ENCODE measurements at places on chromosomes 4 and X.

DNA sequence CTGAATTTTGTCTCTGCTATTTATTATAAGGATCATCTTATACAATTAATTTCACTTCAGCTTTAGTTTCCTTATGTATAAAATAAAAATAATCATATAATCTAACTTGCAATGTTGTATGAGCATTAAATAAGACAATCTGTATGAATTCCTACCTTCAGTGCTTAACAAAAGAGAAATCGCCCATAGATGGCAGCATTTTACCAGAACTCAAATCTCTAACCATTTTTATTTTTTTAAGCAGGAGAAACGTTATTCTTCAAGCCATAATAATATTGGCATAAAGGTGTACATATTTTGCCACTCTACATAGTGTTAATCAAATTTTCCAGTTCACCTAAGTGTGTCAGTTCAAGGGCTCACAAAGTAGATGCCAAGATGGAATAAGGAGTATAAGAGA lies 78.8 kb downstream of the TMEM47 start:
- peak; percentile 37 for DNase-seq

- DNase-seq: no peak
Measured at GRCh38 chrX:136747003-136747986, 33.4 kb downstream of the ARHGEF6 start.

DNA sequence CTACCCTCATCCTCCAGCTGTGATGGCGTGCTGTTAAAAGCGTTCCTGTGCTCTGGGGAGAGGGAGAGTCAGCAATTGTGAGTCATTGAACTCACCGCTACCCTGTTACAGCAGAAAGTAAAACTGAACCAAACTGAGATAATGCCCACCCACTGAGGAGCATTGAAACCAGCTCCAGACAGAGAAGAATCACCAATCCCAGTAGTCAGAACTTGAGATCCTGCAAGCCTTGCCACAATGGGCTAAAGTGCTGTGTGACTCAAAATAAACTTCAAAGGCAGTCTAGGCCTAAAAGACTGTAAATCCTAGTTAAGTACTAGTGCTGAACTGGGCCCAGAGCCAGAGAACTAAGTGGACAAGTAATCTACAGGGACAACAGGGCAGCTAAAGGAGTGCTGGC lies 1394.2 kb upstream of the DIAPH2 start:
- DNase-seq: no peak

GRCh38 chrX:132433551-132433950 lies 55.3 kb downstream of the MBNL3 start:
- DNase-seq: no peak

GRCh38 chrX:43643662-43644061 lies 12.4 kb upstream of the MAOA start:
- DNase-seq: no peak

DNA sequence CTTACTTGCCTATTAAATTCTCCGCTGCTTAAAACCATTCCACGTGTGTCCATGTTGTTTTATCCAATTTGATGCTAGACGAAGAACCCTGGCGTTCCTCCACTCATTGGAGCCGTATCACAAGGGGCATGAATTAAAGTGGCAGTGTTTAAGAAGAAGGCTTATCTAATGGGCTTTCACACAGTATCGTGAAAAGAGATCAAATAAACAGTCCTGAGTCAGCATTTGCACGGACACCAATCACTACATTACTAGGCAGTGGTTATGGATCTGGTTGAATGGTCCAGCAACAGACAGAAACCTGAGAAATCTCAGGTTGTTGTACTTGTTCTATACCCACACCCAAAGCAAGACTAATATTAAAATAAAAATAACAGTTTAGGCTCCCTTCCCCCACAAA lies 671.6 kb downstream of the FAT4 start:
- DNase-seq: no peak

- no peak for DNase-seq
Measured at GRCh38 chr4:100190643-100191600, 654 bp upstream of the DDIT4L start.

DNA sequence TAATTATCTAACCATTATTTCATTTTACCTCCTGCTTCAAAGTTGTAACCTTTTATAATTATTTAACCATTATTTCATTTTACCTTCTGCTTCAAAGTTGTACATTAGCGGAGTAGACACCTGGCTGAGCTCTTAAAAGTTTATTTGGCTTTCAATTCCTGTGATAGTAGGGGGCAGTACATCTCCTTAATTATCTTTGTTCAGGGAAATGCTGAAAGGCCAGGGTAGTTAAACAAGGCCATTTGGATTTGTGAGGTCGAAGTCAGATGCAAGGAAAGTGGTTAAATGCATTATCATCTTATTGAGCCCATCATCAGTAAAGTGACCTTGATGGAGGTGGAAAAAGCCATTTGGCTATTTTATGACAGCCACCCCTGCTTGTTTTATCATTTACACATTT lies 210.6 kb downstream of the TENM3 start:
- no peak for DNase-seq

- DNase-seq: no peak
Measured at GRCh38 chrX:69101683-69102251, 63.5 kb downstream of the PJA1 start.

- DNase-seq: no peak
Measured at GRCh38 chr4:108159845-108160244, 8.9 kb downstream of the LEF1 start.

GRCh38 chr4:77652237-77652897 lies 46.7 kb downstream of the CXCL13 start:
- peak; percentile 95 for DNase-seq

DNA sequence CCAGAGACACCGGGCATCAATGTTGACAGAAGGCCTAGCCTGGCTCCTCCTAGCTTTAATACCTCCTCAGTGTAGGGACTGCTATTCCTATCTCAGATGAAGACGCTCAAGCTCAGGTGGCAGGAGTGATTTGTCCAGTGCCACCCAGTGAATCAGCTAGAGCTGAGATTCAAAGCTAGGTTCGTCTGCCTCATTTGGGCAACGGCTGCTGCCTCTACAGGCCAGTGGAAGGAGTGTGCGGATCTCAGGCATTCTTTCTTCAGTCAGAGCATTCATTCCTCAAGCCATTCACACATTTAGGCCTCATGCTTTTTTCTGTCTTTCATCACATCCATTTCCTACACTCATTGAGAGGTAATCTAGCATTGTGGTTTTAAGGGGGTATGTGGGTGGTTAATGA lies 7.3 kb downstream of the TSR2 start:
- DNase-seq: no peak

DNA sequence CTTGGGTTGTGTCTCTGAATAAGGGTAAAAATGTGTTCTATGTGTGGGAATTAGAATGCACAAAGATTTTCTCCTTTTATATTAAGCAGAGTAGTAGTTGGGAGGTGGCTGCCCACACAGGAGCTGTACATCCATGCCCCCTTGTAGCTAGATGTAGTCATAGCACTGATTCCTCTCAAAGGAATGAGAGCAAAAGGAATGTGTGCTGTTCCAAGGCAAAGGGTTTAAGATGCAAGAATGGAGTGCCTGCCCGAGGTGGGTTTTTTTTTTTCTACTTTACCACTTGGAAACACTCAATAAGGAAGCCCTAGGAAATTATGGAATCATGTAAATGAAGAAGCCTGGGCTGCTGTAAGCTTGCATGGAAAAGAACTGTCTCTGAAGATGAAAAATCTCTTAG lies 2183.2 kb upstream of the AGA start:
- DNase-seq: no peak

GRCh38 chr4:135239964-135240363 lies 1038.4 kb upstream of the PABPC4L start:
- DNase-seq: no peak

- DNase-seq: no peak
Measured at GRCh38 chrX:10124506-10125247, 32.1 kb upstream of the CLCN4 start.

- no peak for DNase-seq
Measured at GRCh38 chr4:75566911-75567310, 11.0 kb downstream of the ODAPH start.

GRCh38 chrX:123873956-123874355 lies 14.1 kb downstream of the XIAP start:
- DNase-seq: no peak

DNA sequence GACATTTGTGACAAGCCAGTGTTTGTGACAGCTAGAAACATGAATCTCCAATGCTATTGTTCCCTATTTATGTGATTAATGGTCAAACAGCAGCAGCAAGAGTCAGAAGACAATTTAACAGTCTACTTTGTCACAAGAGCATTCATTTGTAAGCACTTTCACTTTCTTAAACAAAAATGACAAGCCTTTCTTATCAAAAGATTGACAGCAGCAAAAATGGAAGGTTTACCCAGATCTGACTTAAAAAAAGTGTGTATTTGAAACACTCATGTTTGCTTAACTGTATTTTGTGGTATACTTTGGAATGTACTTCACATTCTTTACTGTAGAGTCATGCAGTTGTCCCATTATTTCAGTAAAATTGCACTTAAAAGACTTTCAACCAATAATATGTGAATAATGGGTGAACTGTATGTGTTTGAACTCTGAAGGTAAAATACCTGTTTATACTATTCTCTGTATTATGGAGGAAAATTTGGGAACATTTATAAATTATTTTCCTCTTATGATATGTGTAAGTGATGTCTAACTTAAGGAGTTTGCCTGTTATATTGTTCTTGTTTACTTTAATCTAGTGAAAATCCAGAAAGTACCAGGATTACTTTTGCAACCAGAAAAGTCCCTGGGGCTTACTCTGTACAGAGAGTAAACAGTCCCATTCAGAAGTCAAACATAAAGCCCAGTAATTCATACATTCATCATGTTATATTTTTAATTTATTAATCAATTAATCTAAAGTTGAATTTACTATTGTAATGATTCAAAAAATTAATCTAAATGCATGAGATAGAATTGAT lies 314.9 kb upstream of the TRAM1L1 start:
- DNase-seq: peak; percentile 13

- DNase-seq: peak; percentile 36
Measured at GRCh38 chr4:141207961-141208360, 12.7 kb upstream of the ZNF330 start.

- no peak for DNase-seq
Measured at GRCh38 chrX:14832586-14832985, 40.3 kb downstream of the FANCB start.

DNA sequence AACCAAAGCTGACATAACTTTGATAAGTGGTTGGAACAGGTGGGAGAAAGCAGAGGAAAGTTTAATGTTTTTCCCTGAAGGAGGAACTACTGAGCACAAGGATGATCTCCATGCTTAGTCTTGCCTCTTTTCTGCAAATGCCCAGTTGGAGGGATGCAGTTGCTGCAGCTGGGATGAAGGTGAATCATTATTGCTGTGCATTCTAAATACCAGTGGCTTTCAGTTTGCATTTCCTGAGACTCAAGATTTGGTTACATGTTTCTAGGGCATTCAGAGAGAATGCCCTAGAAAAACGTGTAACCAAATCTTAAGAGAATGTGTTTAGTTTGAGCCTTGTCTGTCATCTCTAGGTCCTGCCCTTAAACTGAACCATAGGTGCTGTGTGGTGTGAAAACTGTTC lies 42.2 kb downstream of the METTL14 start:
- DNase-seq: no peak

- no peak for DNase-seq
Measured at GRCh38 chrX:10929747-10930146, 181.4 kb upstream of the HCCS start.

DNA sequence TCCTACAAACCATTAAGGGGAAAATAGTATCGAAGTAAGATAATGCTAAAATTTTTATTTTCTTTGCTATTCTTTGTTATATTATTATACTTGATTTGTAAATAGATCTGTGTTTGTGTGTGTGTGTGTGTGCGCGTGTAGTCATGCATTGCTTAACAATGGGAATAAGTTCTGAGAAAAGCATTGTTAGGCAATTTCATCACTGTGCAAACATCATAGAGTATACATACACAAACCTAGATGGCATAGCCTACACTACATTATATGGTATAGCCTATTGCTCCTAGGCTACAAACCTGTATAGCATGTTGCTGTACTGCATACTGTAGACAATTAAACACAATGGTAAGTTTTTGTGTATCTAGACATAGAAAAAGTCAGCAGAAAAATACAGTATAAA lies 17.1 kb downstream of the MTTP start:
- DNase-seq: no peak

DNA sequence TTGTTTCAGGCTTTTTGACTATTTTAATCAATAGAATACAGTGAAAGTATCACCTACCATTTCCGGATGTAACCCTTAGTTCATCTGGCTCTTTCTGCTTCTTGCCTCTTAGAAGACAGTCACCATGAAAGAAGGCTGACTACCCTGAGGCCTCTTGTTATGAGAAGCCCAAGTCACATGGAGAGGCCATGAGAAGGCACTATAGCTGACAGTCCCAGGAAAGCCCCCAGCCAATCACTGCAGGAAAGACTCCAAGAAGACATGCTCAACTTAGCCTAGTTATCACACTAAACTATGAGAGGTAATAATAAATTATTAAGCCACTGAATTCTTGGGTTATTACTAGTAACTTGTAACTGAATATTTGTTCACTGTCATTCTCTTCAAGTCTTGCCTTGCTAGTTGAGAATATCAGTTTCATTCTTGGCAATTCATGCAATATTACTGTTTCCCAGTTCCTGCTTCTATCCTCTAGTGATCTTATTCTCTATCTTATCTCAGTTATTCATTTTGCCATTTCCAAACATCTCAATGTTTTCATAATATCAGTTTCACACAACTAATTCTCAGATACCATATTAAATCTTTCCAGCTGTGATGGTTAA lies 57.1 kb upstream of the GUCY1A1 start:
- DNase-seq: no peak

DNA sequence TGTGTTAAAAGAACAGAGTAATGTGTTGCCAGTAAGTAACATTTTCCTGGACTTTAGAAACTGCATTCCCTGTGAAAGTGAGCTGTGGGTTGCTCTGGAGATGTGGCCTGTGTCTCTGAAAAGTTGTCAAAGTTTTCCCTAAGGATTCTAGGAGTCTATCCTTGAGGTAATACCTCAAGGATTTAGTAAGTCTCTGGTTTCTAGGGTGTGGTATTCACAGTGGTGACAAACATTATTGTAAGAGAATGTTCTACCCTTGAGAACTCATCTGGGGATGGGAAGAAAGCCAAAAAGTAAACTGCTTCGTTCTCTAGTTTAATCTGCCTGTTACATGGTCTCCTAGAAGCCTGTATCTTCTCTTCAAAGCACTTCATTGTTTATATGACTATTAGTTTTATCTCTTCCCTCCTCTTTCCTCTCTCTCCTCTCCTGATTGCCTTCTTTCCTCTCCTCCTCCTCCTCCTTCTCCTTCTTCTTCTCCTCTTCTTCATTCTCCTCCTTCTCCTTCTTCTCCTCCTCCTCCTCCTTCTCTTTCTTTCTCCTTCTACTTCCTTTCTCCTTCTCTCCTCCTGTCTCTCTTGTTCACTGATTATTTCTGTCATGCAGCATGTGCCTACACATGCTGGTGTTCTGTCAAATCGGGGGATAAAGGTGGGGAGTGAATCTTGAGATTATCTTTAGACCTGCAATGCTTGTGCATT lies 321.3 kb downstream of the PTTG2 start:
- DNase-seq: no peak

DNA sequence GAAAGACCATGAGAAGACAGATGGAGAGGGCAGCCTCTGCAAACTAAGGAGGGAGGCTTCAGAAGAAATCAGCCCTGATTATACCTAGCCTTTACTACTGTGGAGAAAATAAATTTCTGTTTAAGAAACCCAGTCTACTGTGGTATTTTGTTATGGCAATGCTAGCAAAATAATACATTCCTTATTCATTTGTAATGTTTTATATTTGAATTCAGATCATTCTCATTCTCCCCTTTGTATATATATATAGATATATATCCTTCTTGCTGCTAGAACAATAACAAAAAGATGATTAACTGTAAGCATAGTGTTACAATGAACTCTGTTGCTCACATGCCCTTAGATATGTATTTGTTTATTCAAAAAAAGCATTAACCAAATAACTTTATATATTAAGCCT lies 22.5 kb downstream of the DMD start:
- DNase-seq: no peak
